ENCODE measurements at places on chromosomes 2 and 18. TPM values are rescaled to one million over a fixed set of nuclear protein-coding genes. Genes with fewer than 3 reads are reported as not detected.

NEU4 gene
- not detected for total RNA-seq

LHCGR gene
- total RNA-seq = not detected

CCDC93 gene
- total RNA-seq = 10.7 TPM

MAP3K19 gene
- total RNA-seq = not detected

ZNF804A gene
- not detected for total RNA-seq

CCDC68 gene
- 1.5 TPM for total RNA-seq

TGIF1 gene
- 64.8 TPM for total RNA-seq

EVX2 gene
- total RNA-seq = not detected

HRH4 gene
- not detected for total RNA-seq

SCN1A gene
- total RNA-seq = not detected

RAPGEF4 gene
- total RNA-seq = 4.7 TPM

ZNF385B gene
- total RNA-seq = 0.49 TPM

COL3A1 gene
- total RNA-seq = 10,756 TPM

MROH2A gene
- not detected for total RNA-seq

SEPTIN10 gene
- 85.5 TPM for total RNA-seq

PAX8 gene
- total RNA-seq = 1.9 TPM

DYNAP gene
- not detected for total RNA-seq

TUBB8B gene
- total RNA-seq = not detected
